Eye (tissue), 1 donor: ENCODE measurements at places on chromosomes 7 and 10.

- peak; percentile 92 for DNase-seq
Observed at GRCh38 chr7:6272481-6273323, at the start of gene CYTH3. Gene CYTH3 (minus strand): TSS chr7:6272624. CDS start chr7:6272507, 117 bp downstream.

DNA sequence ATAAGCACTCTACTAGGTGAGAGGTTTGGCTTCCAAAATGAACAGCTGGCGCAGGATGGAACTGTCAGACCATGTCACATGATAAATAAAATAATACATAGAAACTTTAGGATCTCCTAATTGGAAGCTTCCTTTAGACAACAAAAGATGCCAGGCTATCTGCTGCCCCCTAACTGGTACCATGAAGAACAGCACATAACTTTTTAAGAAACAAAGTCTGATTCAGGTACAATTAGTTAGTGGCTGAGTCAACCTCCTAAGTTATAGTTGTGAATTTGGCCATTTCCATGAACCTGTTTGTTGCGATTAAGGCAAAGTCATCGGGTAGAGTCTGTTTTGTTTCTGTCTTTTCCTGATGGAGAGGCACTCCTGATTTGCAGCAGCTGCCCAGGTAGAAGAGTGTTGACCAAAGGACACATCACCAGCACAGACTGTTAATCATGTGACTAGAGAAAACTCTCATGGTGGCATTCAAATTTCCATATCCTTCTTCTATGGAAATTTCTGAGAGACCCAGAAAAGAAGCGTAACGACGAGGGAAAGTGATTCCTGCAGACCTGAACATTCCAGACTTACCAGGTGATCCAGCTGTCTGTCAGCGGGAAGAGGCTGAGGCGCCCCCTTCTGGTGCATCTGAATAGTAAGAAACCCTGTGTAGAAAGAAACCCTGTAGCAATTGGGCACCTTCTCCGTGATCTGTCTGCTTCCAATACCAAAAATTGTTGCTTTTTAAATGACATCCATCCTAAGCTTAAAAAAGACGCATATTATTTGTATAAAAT is 8.6 kb upstream of the INHBA start:
- no peak for DNase-seq

DNA sequence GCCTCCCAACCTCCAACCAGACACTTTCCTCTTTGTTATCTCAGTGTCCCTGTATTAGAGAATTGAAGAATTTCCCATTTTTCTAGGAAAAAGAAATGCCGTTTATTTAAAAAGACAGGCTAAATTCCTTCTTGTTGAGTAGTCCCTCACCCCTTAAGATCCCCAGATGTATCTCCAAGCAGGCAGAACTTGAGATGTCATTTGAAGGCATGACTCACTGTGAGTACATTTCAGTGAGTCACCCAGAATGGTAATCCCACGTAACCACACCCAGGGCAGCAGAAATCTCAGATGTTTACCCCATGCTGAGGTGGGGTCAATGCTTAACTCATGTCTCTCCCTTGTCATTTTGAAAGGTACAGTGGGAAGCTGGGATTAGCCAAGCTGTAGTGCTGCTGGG is 4.4 kb downstream of the ZNF655 start:
- DNase-seq: no peak

DNA sequence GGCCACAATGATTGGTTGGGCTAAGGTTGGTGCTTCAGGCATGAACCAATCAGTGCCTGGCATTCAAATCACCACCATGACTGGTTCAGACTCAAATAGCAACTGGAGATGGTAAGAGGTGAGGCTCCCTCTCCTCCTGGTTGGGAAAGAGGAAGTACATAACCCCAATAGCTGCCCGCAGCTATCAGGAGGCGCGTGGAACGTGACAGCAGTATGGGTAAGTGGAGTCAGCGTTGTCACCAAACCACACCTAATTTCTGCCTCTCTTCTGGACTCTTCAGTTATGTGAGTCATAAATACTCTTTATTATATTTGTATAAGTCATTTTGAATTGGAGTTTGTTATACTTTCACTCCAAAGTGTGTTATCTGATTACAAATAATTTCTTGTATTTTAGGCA is 17.9 kb upstream of the ITGA8 start:
- DNase-seq: no peak

GRCh38 chr7:75915416-75916156 is 631 bp downstream of the POR start:
- DNase-seq: peak; percentile 45

DNA sequence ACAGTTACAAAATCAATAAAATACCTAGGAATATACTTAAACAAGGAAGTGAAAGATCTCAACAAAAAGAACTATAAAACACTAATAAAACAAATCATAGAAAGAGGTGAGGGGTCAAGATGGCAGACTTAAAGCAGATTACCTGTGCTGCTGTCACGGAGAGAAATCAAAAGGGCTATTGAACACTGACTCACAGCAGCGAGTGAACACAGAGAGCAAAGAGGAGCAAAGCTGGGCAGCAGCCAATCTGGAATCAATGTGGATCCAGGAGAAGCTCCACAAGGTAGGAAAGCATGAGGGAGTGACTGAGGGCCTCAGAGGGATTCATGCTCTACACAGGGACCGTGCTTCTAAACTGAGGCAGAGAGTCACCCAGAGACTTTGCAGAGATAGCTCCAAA is 562.0 kb upstream of the SEMA3D start:
- DNase-seq: no peak

- DNase-seq: no peak
Observed at GRCh38 chr10:129935867-129936152, 28.3 kb downstream of the EBF3 start.

GRCh38 chr10:15180736-15181135 is 12.2 kb upstream of the NMT2 start:
- DNase-seq: no peak

- no peak for DNase-seq
Observed at GRCh38 chr10:3942937-3943489, 158.0 kb upstream of the KLF6 start.

DNA sequence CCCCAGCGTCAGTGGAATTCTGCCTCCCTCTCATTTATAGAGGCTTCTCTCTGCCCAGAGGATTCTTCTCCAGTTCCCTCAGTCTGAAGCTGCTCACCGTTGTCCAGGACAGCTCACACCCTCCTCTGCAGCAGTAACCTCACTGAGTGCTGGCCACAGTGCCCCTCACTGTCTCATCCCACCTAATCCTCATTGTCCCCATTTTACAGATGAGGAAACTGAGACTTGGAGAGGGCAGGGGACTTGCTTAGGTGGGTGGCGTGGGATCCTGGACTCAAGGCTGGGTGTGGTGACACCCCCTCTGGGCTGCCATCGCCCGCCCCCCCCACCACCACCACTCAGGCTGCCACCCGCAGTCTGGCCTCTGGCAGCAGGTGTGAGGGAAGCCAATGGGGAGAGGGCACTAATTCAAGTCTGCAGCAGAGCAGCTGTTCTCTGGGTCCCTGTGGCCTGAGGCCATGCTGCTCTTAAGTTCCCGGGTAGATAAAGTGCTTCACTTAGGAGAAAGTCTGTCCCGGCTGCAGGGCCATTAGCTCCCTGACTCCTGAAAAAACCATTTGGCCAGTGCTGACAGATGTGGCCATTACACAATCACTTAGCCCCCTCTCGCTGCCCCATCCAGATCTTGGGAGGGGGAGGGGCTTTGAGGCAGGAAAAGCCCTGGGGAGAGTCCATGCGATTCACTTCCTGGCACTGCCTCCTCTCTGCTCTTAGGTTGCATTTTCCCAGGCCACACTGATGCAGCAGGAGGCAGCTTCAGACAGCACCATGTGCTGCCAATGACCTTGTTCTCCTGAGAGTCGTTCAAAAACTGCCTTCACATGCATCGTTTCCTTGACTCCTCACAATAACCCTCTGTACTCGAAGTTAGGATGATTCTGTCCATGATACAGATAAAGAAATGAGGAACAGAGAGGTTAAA is 36.3 kb downstream of the DRGX start:
- peak; percentile 84 for DNase-seq

- DNase-seq: no peak
Observed at GRCh38 chr7:36547416-36547815, 157.8 kb downstream of the ANLN start.
